ENCODE measurements at places on chromosomes 11 and 22. TPM values are rescaled to one million over a fixed set of nuclear protein-coding genes. Genes with fewer than 3 reads are reported as not detected.

- DNase-seq = peak; percentile 93
These were observed 110.4 kb upstream of the CSNK2A3 start for GRCh38 chr11:11463405-11463804.

DNA sequence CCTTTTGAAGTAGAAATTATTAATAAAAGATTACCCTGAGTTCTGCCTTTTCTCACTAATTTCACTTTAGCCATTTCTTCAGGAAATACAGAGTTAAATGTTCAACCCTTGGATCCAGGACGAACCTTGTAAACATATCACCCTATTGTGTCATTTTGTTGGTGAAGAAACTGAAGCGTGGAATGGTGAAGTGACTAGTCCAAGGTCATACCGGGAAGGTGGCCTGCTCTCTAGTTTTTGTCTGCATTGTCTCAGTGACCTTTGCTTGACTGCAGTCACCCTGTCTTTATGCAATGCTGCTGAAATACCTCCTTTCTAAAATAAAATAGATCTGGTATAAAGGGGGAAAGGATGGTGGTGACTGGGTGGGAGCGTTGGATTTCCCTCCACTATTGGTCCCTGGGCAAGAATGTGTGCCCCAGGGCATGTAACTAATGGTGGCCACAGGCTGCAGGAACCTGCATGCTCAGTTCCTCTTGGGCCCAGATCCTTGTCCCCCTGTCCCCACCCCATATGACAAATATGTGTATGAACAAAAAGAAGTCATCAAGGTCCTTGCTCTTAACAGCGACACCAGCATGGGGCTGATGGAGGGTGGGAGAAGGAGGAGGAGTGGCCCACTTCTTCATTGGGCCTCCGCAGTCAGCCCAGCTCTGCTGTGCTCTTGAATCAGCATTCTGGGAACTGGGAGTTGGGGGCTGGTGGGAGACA, 977 bp upstream of the SORL1-AS1 start:
- no peak for DNase-seq

DNA sequence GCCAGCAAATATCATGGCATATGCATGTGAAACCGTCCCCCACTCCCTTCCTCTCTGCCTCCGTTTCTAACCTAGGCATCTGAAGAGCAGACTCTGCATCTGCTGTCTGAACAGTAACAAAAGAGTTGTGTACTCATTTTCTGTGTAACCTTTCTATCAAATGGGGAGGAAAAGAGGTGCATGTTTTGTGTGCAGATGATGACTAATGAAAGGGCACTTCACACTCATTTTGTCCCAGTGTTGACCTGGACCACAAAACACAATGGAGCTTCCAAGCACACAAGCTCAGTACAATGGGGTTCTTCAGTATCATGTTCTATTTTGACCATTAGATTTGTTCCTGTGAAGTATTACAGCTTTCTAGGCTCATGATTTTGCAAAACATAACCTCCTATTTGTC, 13.0 kb downstream of the JHY start:
- peak; percentile 15 for DNase-seq

Gene EIF3M
- 742 TPM for total RNA-seq

DNA sequence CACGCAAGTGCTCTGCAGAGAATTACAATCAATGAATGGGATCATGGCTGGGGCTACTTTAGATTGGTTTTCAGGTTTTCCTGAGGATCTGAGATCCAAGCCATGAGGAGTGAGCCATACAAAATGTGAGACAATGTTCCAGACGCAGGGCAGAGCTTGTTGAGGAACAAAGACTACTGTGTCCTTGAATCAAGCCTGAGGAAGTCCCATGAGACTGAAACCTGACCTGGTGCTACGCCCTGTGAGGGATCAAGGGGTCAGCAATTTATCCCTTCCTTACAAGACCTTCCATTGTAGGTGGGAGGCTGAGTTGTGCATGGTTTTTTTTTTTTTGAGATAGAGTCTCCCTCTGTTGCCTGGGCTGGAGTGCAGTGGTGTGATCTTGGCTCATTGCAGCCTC, 2.1 kb downstream of the INCENP start:
- DNase-seq = peak; percentile 38

Gene ADM2
- total RNA-seq = 0.20 TPM

DNA sequence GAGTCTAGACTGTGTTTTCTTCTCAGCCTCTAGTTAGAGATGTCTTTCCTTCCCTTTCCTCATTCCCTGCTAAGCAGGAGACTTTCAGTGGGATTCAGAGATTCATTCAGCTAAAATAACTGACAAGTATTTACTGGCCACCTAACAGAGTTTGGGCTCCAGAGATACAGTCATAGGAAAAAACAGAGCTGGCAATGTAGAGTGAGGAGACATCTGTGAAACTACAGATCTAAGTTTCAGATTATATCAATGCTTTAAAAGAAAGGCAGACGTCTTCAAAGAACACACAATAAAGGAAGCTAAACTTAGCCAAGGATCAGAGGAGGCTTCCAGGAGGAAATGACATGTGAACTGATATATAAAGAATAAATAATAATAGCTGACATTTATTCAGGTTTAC, 355.6 kb upstream of the DDI1 start:
- DNase-seq = no peak

DNA sequence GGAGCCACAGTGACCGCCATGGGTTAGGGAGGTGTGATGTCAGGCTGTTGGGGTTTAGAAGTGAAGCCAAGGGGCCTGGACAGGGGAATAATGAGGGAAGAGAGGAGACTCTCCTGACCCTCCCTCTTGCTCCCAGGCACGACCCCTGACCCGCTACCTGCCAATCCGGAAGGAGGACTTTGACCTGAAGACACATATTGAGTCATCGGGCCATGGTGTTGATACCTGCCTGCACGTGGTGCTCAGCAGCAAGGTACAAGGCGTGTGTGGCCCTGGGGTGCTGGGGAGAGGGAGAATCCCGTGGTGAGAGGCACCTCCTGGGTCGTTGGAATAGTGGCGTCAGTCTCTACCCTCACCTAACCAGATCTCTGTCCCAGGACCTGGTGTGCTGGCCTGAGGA, 29.5 kb downstream of the TREH start:
- DNase-seq = no peak

GRCh38 chr11:77776455-77776854, 44.1 kb downstream of the RSF1 start:
- no peak for DNase-seq

Gene BBOX1
- total RNA-seq = 0.39 TPM

Gene CHRDL2
- total RNA-seq = not detected

GRCh38 chr11:47403571-47403970, 4.8 kb upstream of the SLC39A13 start:
- no peak for DNase-seq

DNA sequence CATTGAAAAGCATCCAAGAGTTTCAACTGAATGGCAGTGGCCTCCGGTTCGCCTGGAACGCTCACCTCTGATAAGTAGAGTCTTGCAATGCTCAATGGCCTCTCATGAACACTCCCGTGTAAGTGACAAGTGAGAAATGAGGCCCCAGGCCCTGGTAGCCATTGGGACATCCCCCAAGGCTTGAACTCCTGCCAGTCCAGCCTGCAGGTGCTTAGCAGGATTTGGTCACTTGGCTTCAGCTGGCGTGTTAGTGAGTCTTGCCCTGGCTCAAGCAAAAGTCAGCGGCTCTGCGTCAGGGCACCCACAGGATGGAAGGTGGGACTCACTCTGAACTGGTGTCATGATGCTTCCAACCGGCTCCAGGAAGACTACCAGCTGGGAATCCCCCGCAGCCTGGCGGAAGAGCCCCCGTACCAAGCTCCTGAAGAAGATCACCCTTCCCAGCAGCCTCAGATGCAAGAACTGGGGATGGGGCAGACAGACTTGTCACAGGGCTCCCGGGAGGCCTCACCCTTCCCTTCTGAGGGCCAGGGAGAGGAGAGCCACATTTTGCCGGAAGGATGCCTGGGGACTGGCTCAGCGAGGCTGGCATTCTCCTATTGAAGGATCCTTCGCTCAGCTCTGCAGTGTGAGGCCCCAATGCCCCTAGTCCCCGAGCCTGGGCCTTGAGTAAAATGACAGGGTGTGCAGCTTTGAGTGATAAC, 19.3 kb downstream of the MB start:
- no peak for DNase-seq

Gene RFPL1
- not detected for total RNA-seq

DNA sequence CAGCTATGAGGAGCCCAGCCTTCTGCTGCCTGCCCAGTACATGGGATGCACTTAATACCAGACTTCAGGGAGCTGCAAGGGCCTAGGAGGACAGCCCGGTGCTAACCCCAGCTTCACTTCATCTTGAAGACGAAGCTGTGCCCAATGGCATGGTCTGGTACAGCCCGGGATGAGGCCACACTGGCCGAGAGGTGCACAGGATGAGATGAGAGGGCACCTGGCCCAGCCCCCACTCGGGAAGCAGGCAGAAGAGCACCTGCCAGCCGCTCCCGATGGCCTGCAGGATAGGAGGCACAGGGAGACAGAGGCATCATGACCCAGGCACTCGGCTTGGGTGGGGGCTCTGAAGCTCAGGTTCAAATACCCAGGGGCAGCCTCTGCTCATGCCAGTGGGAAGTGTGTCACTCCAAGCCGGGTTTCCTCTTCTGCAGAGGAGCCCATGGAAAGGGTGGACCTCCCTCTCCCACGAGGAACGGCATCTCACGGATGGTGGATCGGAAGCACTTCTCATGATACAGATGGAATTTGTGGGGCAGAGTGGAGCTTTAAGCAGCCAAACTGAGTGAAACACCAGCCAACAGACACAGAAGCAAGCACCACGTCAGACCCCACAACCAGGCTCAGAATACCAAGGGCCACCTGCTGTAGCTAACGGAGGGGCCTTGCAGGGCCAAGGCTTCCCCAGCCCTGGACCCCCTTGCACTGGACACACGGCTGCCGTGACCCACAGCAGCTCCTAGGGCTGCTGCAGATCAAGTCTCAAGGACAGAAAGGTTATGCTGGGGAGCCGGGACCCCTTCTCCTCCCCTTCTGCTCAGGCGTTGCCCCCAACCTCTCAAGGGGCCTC, 875.2 kb downstream of the BRD1 start:
- no peak for DNase-seq

DNA sequence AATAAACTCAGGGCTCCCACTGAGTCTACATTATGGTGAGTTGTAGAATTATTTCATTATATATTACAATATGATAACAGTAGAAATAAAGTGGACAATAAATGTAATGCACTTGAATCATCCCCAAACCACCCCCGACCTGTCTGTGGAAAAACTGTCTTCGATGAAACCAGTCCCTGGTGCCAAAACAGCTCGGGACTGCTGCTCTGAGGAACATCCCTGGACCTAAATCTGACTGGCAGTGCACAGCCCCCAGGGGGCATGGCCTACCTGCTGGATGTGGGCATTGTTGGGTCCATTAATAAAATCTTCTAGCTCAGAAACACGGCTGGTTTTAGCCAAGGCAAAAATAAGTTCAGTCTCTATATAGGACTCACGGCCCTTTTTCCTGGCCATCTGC, 29.3 kb upstream of the SLC25A1 start:
- no peak for DNase-seq

Gene MS4A15
- total RNA-seq = not detected

Gene CNTN5
- not detected for total RNA-seq

Gene VSIG10L2
- 0.10 TPM for total RNA-seq

- DNase-seq = peak; percentile 35
These were observed 251.4 kb downstream of the BLID start for GRCh38 chr11:121864660-121865059.

All from RPMI7951 (cell line).